Activated T-cell treated with anti-CD3 and anti-CD28 coated beads, Interleukin-2, amount 50 U/mL, for 1 hour (primary cell): ENCODE measurements at places on chromosomes 2 and 18.

GRCh38 chr2:240822280-240822847, 2.3 kb upstream of the KIF1A start:
- no peak for DNase-seq

GRCh38 chr2:218432676-218433365, 13.9 kb downstream of the VIL1 start:
- no peak for DNase-seq

GRCh38 chr2:36824273-36824672, 127.8 kb downstream of the VIT start:
- DNase-seq: no peak

GRCh38 chr2:237393523-237393922, 20.4 kb downstream of the COL6A3 start:
- no peak for DNase-seq

GRCh38 chr2:179422037-179422643, 157.5 kb upstream of the SESTD1 start:
- peak; percentile 23 for DNase-seq

DNA sequence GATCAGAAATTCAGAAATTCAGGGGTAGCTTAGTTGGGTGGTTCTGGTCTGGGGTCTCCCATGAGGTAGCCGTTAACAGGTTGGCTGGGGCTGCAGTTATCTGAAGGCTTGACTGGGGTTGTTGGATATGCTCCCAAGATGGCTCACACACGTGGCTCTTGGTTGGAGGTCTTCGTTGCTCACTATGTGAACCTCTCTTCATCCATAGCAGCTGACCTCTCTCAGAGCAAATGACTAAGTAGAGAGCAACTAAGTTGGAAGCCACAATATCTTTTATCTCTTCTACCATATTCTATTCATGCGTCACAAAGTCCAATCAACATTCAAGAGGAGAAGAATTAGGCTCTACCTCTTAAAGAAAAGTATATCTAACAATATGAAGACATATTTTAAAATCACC, 38.7 kb upstream of the SERTAD2 start:
- no peak for DNase-seq

- no peak for DNase-seq
Measured at GRCh38 chr2:41151746-41152145, 699.9 kb upstream of the SLC8A1 start.

GRCh38 chr2:191318729-191319078, 73.5 kb downstream of the MYO1B start:
- no peak for DNase-seq

DNA sequence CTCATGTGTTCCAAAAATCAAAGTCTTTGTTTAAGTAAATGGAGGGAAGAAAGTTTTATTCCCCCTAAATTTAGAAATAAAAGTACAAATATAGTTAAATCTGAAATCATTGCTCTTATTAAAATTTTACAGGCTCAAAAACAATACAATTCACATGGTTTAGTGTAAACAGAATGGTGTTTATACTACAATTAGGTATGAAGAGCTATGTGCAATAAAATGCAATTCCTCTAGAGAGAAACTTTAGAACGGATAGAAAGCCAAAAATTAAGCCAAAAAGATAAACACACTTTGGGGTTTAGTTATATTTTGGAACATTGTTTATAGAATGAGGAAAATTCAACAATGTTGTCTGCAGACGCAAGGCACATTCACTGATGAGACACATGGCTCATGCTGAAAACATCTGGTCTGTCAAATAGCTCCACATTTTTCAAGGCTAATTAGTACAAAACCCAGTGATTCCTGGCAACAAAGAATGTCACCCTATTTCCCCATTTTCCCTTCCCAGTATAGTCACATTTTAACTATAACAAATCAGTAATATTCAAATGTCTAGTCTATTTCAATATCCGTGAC, 103.3 kb downstream of the EXOC6B start:
- no peak for DNase-seq

GRCh38 chr2:3631161-3631850, 26.7 kb upstream of the ALLC start:
- DNase-seq: peak; percentile 1

- no peak for DNase-seq
Measured at GRCh38 chr2:169009865-169010579, 21.1 kb downstream of the ABCB11 start.

GRCh38 chr18:2515171-2515787, 56.0 kb downstream of the METTL4 start:
- no peak for DNase-seq

- DNase-seq: no peak
Measured at GRCh38 chr2:180254872-180255271, 247.8 kb upstream of the CWC22 start.

DNA sequence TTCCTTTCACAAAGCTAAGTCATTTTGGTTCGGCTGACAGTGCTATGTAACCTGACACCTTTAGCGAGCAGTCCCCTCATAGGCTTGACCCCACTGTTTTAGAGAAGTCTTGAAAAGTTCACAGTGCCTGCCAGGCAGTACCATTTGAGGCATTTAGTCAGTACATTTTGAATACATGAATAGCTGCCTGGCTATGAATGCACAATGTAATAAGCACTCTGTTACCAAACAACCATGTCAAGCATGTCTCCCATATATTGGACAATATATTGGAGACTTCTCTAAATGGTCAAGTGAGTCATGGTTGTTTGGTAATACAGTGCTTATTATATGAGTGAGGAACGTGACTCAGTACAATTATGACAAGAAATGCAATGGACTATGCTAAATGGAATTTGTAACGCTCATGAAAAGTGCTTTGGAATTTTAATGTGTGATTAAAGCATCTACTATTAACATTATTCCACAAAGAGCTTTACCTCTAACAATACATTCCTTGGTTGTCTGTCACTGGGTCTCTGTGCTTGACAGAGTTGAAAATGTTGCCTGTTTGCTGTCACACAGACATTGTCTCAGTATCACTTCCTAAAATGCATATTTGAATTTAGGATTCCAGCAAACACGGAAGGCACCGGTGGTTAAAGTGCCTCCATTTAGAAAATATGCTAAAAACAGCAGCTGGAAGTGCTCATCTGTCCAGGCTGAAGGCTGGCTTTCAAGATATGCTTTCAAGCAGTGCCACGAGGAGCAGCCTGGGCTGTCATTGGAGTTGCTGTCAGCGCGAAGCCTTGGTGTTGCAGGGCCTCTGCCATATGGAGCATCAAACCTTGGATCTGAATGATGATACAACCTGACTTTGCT, 458.6 kb downstream of the FBXO15 start:
- no peak for DNase-seq

GRCh38 chr2:45869165-45869501, 217.7 kb downstream of the PRKCE start:
- DNase-seq: no peak

DNA sequence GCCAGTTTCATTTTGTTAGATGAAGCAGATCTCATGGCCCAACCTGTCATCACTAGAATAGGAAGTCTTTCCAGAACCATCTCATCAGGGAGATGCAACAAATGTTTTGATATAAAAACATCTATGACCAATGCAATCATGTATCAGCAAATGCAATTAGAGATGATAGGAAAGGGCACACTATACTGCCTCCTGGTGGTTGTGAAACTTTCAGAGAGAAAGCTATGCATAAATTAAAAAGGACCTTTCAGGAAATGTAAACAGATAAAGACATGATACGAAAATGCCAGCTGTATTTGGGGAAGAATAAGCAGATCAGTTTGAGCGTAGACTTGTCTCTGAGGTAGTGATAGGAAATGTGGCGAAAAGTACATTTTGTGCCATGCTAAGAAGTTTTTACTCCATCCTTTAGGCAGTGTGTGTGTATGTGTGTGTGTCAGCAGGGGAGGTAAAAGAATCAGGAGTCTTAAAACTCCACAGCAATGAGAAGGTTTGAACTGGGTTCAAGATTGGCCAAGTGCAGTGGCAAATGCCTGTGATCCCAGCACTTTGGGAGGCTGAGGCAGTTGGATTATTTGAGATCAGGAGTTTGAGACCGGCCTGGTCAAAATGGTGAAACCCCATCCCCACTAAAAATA, 479.3 kb downstream of the CPS1 start:
- DNase-seq: no peak

DNA sequence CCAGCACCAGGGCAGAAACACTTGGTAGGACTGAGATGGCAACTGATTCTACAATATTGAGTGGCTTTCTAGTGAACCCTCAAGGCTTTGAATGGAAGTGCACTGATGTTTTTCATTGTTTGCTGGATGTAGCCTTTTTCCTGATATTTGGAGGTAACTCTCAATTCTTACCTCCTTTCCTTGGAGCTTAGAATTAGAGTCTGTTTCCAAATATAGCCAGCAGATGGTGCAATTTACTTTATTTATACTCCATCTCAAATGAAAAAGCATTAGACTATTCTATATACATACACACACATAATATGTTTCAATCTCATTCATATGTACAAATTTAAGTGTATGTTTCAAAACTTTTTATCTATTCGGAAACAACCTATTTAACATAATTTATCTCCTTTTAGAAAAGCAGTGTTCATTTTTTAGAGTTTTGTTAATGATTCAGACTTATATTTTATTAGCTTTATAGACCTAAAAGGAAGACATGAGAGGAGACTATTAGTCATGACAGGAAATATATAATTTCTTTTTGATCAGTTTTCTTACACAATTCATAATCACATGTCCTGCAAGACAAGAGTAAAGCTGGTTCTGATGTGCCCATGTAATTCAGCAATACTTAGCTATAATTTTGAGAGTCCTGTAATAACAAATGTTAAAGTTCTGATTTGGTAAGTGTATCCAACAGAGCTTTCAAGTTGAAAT, 124.8 kb downstream of the NUP35 start:
- no peak for DNase-seq

DNA sequence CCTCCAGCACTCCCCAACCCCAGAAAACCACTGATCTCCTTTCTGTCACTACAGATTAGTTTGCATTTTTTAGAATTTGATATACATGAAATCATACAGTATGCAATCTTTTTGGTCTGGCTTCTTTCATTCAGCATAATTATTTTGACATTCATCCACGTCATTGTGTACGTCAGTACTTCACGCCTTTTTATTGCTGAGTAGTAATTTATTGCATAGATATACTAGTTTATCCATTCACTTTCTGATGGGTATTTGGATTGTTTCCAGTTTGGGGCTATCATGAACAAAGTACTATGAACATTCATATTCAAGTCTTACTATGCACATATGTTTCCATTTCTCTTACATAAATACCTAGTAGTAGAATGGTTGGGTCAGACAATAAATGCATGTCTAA, 20.1 kb upstream of the CHN1 start:
- DNase-seq: no peak

GRCh38 chr2:383888-384287, 96.0 kb upstream of the ALKAL2 start:
- DNase-seq: no peak

GRCh38 chr2:132256251-132256902, 94.6 kb upstream of the ANKRD30BL start:
- DNase-seq: no peak

DNA sequence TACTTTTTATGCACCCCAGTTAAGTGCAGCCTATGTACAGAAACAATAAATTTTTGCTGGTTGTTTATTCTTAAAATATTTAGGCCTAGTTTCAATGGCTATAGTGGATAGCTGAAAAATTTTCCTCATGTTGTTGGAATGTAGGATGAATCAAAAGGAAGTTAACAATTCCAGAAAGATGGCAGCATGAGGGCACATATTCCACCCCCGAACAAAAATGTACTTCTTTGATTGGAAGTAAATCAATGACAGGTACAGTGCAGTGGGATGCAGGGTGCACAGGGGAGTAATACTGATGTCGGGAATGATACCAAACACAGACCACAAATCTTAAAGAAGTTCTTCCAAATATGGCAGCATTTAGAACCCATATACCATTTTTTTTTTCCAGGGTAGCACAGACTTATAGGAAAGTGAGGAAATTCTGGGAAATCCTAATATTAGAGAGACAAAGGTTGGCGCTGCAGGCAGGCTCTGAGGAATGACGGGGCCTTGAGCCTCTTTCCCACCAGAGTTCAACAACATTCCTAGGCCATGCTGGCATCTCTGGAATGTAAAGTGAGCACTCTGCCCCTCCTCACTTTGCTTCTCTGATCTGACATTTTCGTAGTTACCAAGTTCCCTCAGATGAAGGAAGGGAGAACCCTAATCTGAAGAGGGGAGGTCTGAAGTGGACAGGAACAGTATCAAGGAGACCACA, 36.6 kb upstream of the IKZF2 start:
- no peak for DNase-seq

- no peak for DNase-seq
Measured at GRCh38 chr18:11108947-11109346, 40.4 kb downstream of the PIEZO2 start.

DNA sequence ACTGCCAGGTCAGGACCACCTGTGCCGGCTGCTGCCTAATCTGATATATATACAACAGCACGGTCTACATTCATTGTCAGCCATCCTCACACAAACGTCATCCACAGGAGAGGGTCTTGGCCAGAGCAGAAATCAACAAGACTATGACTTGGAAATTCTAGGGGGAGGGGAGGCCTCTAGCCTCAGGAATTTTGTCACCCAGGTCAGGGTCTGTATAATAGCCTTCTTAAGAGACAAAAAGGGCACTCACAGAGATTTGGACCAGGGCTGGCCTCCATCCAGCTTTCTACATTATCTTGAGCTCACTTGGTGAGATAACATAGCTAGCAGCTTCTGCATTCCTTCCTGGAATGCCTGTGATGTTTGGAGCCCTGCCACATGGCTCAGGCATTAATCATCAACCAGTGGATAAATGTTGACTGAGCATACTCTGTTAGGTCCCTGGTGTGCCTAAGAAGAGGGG, 50.4 kb upstream of the CTIF start:
- DNase-seq: no peak

DNA sequence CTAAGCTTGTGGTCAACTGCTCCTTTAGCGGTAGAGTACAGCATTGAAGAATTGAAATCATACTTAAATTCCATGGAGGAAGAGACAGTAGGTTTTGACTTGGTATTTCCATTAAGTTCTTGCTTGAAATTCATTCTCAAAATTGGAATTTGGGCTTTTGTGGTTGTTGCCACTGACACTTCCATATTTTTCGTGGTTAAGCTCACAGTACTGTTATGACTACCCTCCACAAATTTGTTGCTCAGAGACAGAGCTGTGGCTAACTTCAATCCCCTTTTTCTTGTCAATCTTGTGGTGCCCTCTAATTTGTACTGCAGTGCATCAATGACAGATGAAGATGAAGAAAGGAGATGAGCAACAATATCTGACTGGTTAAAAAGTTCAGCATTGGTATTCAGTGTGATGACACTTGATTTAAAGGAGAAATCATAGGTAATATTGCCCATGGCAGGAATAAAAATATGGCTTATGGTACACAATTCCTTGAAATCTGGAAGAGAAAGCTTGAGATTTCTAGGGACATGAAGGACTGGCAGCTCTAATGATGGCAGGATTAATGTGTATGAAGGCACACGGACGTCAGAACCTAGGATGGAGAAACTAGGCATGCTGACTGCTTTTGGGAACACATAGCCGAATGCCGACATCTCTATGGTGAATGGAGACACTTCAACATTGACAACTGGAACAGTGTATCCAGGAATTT, 37.3 kb downstream of the APOB start:
- DNase-seq: no peak

GRCh38 chr18:9135081-9135911, 1.3 kb upstream of the ANKRD12 start:
- no peak for DNase-seq
